ENCODE measurements at places on chromosomes 5 and 9. TPM values are rescaled to one million over a fixed set of nuclear protein-coding genes. Genes with fewer than 3 reads are reported as not detected.

PGM5 gene
- polyA plus RNA-seq = not detected

SMIM33 gene
- polyA plus RNA-seq = not detected

- DNase-seq = no peak
Measured at GRCh38 chr5:35443803-35444595, 173.7 kb upstream of the SPEF2 start.

CKMT2 gene
- polyA plus RNA-seq = not detected

DNA sequence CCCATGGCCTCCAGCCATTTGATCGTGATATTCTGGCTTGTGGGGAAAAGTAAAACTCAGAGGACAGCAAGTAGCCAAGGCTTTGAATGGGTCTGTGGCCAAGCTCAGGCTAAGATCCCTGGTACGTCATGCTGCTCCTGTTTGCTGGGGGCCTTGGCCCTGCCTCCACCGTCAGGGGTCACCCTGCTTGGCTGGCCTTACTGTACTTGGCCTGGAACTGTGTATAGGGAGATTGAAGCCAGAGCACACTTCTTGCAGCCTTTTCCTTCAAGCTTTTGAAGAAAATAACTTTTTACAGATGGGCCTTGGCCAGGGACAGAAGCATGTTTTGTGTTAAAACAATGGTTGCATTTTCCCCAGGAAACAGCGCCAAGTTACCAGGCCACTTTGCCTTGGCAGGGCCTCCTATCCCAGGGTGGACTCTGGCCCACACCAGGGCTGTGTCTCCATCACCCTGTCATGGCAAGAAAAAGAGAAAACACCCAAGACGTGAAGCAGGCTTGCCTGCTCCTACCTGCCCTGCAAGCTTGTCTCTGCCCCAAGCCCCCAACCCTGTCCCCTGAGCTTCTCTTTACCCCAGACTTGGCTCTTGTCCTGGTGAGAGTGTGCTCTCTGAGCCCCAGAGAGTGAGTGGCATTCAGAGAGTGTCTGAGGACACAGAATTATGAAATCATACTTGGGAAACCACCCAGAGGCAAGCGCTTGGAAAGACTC, 286.9 kb downstream of the GADD45G start:
- no peak for DNase-seq

DNA sequence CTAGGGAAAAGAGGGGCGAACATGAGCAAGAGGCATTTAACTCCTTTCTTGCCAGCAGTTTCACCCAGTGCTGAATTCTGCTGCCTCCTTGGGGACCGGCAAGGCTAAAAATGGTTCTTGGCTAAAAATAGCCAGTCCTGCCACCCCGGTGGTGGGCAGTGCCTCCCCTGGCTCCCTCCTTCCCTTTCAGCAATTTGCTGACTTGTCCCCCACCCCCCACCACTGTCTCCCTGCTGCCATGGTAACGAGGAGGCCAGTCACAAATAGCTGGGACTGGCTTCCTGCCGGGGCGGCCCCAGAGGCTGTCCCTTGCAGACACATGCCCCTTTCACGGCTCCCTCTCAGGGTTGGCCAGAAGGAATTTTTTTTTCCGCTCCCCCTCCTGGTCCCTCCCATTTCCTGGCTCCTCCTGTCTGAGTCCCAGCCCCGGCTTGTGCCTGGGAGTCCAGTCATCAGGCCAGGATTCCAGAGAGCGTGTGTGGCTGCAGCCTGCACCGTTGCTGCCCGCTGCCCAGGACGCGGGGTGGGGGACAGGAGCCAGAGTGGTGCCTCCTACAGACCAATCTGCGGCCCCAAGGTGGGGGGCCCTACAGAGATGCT, 130.3 kb downstream of the RGS3 start:
- DNase-seq = peak; percentile 92

GRCh38 chr9:93824386-93825294, 130.5 kb downstream of the BARX1 start:
- DNase-seq = no peak

SAPCD2 gene
- 3.6 TPM for polyA plus RNA-seq

GRCh38 chr5:16483361-16483760, 17.8 kb upstream of the ZNF622 start:
- DNase-seq = peak; percentile 27

GRCh38 chr5:123282444-123282843, 140.8 kb downstream of the CEP120 start:
- no peak for DNase-seq

TAF11L5 gene
- not detected for polyA plus RNA-seq

STC2 gene
- polyA plus RNA-seq = 17.8 TPM

DNA sequence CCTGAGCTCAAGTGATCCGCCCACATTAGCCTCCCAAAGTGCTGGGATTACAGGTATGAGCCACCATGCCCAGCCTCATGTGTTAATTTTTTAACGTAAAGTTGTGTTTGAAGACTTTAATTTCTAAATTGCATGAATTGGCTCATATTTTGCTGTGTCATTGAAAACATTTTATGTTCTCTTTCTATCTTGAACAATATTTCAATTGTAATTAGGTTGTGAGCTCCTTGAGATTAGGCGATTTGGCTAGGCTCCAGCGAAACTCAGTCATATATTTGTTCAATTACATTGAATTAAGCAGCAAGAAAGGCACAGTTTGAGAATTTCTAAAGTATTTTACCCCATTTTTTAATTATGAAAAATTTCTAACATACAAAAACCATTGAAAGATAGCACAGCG, 34.0 kb downstream of the GAPVD1 start:
- no peak for DNase-seq

DNA sequence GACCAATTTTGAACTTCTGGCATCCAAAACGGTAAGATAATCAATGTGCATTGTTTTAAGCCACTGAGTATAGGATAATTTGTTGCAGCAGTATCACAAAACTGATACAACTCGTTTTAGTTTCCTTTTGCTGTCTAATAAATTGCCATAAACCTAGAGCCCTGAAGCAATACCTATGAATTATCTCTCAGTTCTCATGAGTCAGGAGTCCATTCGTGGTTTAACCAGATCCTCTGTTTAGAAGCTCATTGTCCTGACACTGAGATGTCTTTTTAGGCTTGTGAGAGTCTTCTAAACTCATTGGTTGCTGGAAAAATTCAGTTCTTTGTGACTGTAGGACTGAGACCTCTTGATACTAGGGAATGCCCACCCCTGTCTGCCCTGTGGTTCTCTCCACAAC, 262.9 kb downstream of the SEMA5A start:
- no peak for DNase-seq

- no peak for DNase-seq
Measured at GRCh38 chr5:143509758-143510221, 106.3 kb upstream of the NR3C1 start.

DNA sequence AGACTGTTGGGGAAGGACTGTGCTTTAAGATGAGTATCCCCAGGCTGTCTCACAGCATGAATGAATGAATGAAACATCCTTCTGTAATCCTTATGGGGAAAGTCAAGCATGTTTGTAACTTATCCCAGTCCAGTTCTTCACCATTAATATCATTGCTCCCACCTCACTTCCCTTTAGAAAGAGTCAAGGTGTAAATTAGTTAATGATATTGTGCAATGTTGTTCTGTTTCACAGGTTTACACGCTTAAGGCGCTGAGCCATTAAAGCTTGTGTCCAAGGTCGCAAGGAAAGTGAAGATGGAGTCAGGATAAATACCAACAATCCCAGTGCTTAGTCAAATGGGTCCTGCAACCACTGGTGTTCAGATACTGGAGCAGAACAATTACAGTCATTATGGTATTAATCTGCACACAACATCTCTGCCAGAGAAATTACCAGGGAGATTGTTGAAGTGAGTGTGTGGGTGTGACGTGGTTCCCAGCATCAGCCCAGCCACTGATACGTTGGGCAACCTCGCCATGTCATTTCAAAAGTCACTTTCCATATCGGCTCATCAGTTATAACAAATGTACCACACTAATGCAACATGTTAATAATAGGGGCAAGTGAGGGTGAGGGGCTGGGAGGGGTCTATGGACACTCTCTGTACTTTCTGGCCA, 1.5 kb upstream of the MYO10 start:
- no peak for DNase-seq

CENPK gene
- polyA plus RNA-seq = 18.7 TPM

- no peak for DNase-seq
Measured at GRCh38 chr5:135348918-135349317, 50.1 kb downstream of the MACROH2A1 start.

TTC33 gene
- polyA plus RNA-seq = 2.8 TPM

DNA sequence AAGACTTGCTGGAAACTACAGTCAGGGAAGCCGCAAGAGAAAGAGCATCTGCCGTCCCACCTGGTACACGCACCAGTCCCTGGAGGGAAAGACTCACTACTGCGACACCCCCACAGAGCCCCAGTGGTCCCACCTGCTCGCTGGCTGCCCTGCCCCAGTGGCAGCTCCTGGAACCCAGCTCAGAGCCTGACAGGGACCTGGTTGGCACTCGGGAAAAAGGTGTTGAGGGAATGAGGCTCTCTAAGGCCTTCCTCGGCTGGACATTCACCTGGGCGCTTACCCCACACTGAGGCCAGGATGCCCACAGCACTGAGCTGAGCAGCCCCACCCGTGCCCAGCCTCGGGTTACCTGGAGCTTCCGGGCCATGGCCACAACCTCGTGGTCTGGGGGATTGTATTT, 19.7 kb downstream of the BRD3OS start:
- DNase-seq = no peak

DNA sequence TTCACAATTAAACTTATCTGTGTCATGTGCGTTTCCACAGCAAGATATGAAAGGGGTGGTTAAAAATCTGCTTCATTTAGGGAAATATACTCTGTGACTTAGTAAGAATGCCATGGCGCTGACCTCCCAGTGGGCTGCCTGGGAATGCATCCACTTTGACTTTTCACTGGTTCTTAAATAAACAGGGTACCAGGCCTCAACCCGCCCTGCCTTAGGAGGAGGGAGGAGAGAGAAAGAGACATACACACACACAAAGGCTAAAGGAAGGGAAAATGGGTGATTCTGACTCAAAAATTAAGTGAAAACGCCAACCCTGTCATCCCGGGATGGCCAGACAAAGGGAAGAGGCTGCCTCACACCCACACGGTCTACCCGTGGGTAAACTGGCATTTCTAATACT, 122.1 kb downstream of the EBF1 start:
- no peak for DNase-seq

DNA sequence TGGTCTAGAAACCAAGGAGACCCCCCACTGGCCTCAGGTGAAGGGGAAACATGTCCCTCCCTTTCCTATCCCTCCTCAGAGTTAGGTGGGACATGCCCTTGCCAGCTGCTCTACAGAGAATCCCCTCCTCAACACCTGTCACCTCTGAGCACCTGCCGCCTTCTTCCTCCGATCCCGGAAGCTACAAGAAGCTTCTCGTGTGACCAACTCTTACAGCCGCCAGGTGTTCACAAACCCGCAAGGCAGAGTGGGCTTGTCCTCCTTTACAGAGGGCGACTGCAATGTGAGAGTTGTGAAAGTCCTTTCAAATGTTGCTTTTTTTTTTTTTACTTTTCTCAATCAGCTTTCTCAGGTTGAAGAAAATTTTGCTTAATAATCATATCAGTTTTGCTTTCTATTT, 3.7 kb upstream of the ICE1 start:
- no peak for DNase-seq

- no peak for DNase-seq
Measured at GRCh38 chr5:169728418-169728817, 91.3 kb downstream of the DOCK2 start.

GRCh38 chr5:5330728-5331452, 91.6 kb upstream of the ICE1 start:
- no peak for DNase-seq

HSPA9 gene
- 122 TPM for polyA plus RNA-seq

- no peak for DNase-seq
Measured at GRCh38 chr5:171676286-171676944, 109.2 kb upstream of the SMIM23 start.

- peak; percentile 41 for DNase-seq
Measured at GRCh38 chr5:7927466-7928375, 58.8 kb downstream of the MTRR start.

DNA sequence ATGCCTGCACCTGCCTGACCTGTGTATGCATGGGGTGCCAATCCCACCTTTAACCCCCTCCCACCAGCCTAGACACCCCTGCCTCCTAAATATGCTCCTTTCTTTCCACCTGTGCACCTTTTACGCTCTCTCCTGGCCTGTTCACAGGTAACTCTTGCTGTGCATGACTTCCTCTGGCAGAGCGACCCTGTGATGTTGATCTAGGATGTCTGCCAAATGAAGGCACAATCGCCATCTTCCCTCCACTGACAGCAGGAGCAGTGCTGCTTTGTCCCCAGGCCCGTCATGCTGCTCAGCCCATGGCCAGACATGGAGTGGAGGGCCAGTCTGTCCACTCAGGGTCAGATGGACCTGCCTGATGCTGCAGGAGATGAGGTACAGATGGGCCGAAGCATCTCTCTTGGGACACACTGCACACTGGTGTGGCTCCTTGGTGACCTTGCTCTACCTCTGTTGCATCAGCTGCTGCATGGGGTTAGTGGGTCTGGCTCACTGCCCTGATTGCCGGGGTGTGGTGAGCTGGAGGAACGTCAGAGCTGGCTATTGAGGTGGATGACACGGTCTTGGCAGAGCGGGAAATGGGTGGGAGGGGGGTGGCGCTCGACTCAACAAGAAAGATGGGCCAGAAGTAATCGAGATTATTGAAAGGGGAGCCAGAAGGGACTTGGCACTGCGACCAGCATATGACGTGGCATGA, 101.7 kb upstream of the PITX1 start:
- DNase-seq = no peak

DNA sequence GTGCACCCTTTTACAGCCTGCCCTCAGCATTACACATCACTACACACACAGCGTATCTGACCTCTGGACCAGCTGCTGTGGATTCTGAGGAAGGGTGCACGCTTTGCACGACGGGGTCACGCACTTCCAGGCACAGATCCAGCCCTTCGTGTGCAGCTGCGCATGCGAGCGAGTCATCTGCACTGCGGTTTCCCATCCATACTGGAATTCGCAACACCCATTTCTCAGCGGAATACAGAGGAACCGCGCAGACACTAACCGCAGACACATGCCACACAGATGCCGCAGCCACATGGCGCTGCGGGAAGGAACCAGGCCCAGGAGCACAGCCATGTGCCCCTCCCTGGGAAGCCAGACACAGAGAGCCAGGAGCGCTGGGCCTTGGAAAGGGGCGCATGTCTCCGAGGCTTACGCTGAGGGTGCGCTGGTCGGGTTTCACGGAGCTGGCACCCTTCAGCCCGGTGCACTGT, 43.5 kb downstream of the PNPLA7 start:
- DNase-seq = no peak

GRCh38 chr5:10301266-10301665, 6.4 kb downstream of the CMBL start:
- no peak for DNase-seq

- peak; percentile 43 for DNase-seq
Measured at GRCh38 chr5:159224471-159224870, 15.1 kb upstream of the RNF145 start.

GRCh38 chr5:129499208-129499852, 39.2 kb downstream of the ADAMTS19 start:
- no peak for DNase-seq

TMC1 gene
- not detected for polyA plus RNA-seq

- no peak for DNase-seq
Measured at GRCh38 chr5:26625099-26625498, 413.3 kb downstream of the CDH9 start.

All from foreskin keratinocyte (primary cell).